ENCODE measurements at places on chromosomes 2 and 18. TPM values are rescaled to one million over a fixed set of nuclear protein-coding genes. Genes with fewer than 3 reads are reported as not detected.

- DNase-seq = no peak
These were observed 368.2 kb downstream of the EPHA4 start for GRCh38 chr2:221203856-221204255.

GRCh38 chr2:238684362-238685326 is 163.2 kb upstream of the TWIST2 start:
- peak; percentile 99 for DNase-seq

GRCh38 chr2:45813003-45813941 is 161.8 kb downstream of the PRKCE start:
- DNase-seq = no peak

SLC9A4 gene
- total RNA-seq = not detected

RNF138 gene
- total RNA-seq = 14.4 TPM

AKAIN1 gene
- total RNA-seq = not detected

CSRNP3 gene
- 0.43 TPM for total RNA-seq

All from GM23248 (cell line).